ENCODE measurements at places on chromosomes 3 and 15.

DNA sequence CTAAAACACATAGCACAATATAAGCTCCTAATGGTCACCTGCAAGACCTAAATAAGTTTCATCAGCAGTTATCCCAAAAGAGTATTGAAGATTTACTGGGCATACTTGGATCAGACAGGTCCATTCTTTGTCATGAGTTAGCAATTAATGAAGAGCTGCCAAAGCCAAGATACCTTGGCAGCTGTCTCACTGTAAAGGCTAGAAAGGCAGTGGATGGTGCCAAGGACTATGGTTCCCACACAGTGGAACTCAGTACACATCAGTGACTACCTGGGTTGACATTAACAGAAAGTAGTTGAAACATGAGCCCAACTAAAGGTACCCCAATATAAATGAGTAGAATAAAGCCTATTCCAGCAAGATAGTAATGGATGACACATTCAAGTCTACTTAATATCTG, 41.1 kb upstream of the TMCO5A start:
- no peak for DNase-seq

DNA sequence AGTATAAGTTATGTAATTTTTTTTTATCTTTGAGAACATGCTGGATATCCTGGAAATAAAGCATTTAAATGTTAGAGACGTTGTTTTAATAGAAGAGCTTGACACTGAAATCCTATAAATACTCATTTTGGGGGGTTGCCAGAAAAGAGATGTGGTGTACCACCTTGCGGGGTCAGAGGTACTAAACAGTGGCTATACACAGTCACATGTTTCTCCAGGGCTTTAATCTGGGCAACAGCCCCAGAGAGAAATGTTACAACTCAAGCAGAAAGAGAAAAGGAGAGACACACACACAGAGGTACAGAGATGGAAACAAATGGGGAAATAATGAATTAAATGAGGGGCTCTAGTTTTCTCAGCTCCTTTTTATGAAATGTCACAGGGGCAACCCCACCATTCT, 113.8 kb downstream of the SENP2 start:
- no peak for DNase-seq

DNA sequence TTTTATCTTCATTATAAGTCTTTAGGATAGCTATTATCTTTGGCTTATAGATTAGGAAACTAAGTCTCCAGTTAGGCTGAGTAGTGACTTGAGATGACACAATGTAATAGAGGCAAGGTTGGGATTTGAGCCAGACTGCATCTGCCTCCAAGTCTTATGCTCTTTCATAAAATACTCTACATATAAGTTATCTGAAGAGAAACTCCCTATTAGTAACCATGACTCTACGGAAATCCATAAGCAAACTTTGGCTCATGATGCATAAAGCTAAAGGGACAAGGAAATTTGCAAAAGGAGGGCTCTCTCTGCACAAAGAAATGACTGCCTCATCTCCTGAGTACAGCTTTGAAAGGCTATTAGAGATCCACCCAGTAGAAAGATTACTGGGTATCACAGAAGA, 77.6 kb upstream of the FRMD4B start:
- DNase-seq = no peak

GRCh38 chr15:89593018-89593417, 17.7 kb downstream of the TICRR start:
- no peak for DNase-seq

GRCh38 chr3:79175870-79176269, 591.9 kb downstream of the ROBO1 start:
- DNase-seq = no peak

DNA sequence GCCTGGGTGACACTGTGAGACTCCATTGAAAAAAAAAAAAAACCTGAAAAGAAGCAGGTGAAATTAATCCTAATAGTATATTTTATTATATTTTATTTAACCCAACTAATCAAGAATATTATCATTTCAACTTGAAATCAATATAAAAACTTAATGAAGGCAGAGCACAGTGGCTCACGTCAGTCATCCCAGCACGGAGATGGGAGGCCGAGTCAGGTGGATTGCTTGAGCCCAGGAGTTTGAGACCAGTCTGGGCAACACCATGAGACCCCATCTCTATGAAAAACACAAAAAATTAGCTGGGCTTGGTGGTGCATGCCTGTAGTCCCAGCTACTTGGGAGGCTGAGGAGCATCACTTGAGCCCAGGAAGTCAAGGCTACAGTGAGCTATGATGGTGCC, 33.3 kb upstream of the SLC41A3 start:
- DNase-seq = no peak

DNA sequence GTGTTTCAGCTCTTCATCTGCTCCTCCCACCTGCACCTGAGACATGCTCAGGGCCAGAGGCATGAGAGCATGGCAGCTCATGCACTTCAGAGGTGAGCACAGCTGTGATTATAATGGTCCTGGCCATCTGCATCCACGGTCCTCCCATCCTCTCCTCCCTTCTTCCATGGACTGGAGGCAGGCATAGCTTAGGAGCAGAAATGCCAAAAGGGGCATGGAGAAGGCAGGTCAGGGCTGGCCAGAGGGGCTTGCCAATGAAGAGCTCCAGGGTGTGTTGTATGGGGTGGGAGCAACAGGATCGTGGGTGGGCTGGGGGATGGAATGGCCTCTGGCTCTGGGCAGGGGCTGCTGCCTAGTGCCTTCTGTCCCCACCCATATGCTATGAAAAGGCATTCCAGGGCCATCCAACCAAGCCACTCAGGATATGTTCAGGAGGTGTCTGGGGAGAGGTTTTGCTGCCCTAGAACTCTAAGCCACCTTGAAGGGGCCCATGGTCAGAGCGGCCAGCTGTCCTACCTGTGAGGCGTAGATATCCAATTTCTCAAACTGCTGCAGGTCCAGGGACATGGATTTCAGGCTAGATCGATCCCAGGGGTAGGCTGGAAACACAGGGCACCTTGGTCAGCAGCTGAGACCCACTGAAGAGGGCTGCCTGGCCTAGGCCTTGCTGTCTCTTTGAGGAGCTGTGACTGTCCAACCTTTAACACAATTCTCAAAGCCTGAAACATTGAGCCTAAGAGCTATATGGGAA, 26.1 kb downstream of the KY start:
- no peak for DNase-seq

GRCh38 chr15:68412218-68412617, 19.7 kb downstream of the ITGA11 start:
- DNase-seq = no peak

GRCh38 chr3:71063773-71064290, 519.7 kb downstream of the FOXP1 start:
- no peak for DNase-seq

GRCh38 chr15:40029979-40030893, 8.7 kb downstream of the SRP14 start:
- no peak for DNase-seq

- peak; percentile 72 for DNase-seq
Measured at GRCh38 chr15:68154923-68155559, 50.1 kb downstream of the CALML4 start.

DNA sequence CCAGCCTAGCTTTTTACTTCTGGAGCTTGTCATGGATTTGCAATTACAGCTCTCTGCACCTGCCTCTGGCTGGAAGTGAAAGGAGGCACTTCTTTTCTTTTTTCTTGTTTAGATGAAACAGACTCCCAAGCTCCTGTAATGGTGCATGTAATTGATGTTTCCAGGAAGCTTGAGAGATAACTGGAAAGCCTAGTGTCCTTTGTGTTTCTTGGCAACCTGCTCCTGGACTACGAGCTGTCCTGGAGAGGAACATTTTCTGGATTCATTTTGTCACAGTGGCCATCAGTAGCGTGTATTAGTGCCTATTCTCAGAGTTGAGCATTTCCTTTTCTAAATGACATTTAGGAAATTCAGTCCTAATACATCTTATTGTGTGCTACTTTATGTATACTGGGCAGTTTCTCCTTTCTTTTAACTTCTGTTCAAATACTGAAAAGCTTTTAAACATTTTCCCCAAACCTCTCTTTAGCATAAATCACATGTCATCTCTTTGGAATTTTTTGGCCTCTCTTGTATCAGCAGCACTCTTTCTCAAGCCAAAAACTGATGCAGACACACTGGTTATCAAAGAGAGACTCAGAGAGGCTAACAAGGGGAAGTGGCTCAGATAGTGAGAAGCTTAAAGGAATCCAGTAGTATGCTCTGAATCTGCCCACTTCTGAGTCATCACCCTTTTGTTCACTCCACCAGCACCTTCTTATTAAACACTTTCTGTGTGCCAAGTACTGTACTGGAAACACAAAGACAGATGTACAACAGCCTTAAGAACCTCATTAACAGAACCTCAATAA, 62.6 kb upstream of the SLC2A2 start:
- DNase-seq = peak; percentile 88

DNA sequence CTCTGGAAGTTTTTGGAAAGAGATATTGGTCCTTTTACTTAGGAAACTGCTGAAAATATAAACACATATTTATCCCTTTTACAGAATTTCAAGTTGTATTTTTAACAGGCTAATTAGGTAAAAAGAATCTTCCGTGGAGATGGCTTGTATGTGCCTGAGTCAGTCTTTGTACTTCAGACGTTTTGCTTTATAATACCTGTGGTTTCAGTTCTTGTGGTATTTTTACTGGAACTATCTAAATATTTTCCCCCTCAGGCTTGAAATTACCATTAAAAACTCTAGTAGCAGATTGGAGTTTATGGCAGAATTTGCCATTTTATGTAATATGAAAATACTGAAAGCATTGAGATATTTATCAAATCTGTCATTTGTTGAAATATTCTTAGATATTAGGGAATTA, 151.6 kb upstream of the CGNL1 start:
- DNase-seq = peak; percentile 82

DNA sequence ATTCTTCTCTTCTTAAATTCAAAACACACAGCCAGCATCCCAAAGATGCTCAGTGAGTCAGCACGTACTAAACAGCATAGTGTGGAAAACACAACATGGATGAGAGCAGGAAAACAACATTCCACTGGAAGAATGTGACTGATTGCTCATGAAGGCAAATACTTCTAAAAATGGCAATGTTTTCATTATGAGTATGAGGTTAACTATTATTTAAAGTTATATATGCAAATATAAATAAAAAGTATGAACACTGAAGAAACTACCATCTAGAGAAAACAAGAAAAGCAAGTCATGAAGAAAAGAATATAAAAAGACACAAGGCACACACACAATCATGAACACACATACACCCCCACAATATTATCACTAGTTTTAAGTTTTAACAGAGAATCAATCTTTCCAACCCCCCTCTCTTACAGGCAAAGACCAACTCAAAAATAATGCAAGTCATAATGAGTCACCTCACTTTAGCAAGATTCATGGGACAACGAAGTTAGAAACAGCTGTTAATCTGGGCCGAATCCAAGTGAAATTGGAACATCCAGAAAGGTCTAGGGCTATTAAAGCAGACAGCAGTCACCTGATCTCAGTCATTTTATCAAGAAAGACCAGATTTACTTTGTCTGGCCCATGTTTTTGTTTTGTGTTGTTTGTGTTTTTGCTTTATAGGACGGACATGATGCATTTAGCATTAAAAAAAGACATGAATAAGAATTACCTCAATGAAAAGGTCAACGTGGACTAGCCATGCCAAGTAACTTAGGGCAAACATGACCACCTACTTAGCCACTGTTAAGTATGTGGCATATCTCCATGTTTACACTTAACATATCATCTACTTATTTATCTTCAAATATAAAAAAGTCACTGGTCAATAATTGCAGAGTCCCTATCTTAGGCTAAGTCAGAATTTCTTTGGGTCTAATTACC, 18.1 kb downstream of the GBE1 start:
- peak; percentile 96 for DNase-seq

GRCh38 chr3:56456117-56456516, 12.2 kb downstream of the ERC2 start:
- no peak for DNase-seq

- DNase-seq = no peak
Measured at GRCh38 chr3:56025326-56025725, 442.9 kb downstream of the ERC2 start.

GRCh38 chr3:42014921-42015533, 53.1 kb upstream of the ULK4 start:
- peak; percentile 5 for DNase-seq

DNA sequence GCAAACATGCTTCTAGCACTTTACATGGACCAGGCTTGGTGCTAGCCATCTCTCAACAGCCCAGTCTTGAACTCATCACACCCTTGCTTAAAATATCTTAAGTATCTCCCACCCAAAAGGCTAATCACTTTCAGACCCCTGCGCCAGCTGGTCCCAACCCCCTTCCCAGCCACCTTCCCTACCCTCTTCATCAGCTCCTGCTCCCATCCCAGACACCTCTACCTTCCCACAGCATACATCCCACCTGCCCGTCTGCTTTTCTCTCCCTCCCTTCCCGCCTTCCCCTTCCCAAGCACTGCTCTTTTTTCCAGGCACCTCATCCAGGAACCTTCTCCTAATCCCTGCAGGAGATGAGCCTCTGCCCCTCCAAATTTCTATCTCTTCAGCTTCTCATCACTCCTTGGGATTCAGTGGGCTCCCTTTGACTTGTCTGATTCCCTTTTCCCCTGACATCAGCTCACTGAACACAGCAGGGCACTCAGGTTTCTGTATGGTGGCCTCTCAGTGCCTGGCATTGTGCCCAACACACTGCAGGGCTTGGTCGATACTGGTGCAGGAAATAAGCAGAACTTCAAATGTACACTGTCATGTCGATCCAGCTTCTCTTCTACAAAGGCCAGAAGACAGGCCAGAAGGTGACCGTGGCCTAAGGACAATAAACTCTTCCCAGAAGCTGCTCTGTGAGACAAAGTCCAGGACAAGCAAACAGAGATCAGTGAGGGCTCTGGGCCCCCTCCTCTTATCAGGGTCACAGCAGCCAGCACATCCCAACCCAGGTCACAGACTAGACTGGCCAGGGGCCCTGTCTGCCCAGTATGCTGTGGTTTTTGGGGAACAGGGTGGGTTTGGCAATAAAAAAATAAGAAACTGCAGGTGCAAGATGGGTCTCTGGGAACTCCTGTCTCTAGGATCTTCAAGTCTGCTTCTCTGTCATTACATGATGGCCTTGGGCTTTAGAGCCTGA, 2.2 kb upstream of the ITIH1 start:
- DNase-seq = no peak

GRCh38 chr3:147403511-147403910, 2.8 kb downstream of the ZIC4 start:
- DNase-seq = peak; percentile 65

- no peak for DNase-seq
Measured at GRCh38 chr3:73543412-73543811, 81.3 kb downstream of the PDZRN3 start.

DNA sequence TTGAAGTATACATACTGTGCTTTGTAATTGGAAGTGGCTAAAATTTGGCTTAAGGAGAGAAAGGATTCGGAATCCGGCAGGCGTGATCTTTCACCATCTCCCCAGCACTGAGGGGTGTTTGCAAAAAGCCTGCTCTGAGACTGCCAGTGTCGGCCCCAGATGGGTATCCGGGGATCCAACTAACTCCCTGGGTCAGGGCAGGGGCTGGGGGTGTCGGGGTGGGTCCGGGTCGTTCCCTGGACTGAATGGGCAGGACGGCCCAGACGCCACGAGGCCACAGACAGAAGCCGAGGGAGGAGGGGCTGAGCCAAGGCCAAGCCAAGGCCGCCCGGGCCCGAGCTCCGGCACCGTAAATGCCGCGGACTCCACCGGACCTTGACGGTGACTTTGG, 349 bp downstream of the PPIB start:
- DNase-seq = no peak

- no peak for DNase-seq
Measured at GRCh38 chr15:49619226-49619625, 1.4 kb downstream of the FAM227B start.

GRCh38 chr3:121111914-121112612, 204.1 kb downstream of the STXBP5L start:
- DNase-seq = no peak

Data from astrocyte of the spinal cord (primary cell).